T-helper 2 cell (primary cell): ENCODE measurements at places on chromosomes 16 and 17.

- DNase-seq, result no peak
Observed at GRCh38 chr17:32157225-32157624, 14.9 kb downstream of the RHOT1 start.

- DNase-seq, result no peak
Observed at GRCh38 chr16:16063683-16064082, 114.3 kb downstream of the ABCC1 start.

- DNase-seq, result no peak
Observed at GRCh38 chr17:45234641-45235415, 13.1 kb downstream of the FMNL1 start.

DNA sequence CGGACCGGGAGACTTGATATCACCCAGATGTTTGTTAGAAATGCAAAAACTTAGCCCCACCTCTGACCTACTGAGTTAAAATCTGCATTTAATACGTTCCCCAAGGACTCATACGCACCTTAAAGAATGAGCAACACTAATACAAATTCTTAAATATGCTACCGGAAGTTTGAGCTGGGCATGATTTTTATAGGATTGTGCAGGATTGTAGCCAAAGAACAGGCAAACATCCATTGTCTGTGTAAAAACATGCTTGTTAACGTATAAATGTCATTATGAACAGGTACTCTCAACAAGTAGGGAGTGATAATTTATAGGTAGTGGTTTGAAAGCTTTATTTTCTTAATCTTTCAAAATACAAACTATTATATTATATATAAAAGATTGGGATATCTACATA is 22.3 kb upstream of the COX10 start:
- no peak for DNase-seq

GRCh38 chr17:66813296-66813695 is 21.6 kb upstream of the CACNG5 start:
- no peak for DNase-seq

- no peak for DNase-seq
Observed at GRCh38 chr17:21113049-21113690, 13.6 kb upstream of the DHRS7B start.

GRCh38 chr16:26371349-26371869 is 679.6 kb downstream of the HS3ST4 start:
- DNase-seq, result no peak

DNA sequence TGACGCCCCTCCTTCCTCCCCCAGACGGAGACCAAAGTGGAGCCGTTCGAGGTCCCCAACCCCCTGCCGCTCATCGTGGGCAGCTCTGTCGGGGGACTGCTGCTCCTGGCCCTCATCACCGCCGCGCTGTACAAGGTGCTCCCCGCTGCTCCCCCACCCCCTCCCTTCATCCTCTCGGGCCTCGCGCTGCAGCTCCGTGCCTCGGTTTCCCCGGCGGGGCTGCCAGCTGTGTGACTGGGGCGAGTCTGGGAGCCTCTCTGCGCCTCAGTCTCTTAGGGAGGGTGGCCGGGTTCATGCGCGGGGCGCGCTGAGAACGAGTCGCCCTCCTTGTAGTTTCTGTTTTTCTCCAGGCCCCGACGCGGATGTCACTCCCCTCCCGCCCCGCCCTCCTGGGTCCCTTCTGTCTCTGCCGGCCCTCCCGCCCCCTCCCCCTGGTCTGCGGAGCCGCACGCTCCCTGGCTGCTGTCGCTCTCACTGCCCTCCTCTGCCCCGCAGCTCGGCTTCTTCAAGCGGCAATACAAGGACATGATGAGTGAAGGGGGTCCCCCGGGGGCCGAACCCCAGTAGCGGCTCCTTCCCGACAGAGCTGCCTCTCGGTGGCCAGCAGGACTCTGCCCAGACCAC is 23.7 kb upstream of the ITGAX start:
- no peak for DNase-seq

GRCh38 chr17:14471052-14471451 is 170.2 kb downstream of the HS3ST3B1 start:
- DNase-seq, result no peak

DNA sequence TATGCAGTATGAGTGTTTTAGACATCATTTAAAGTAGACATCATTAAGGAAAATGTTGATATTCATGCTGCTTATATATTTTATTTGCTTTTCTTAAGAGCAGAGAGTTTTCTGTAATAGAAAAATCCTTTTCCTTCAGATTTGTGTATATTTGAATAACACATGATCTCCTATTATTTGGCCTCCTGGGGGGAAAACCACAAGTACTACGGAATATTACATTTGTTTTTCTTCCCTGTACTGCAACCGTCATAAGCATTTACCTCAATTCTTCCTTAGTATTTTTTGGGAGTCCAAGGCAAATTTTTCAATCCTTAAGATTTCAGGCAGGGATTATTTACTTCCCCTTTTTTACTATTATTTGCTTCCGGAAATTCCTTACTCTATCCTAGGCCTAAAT is 6.0 kb downstream of the RSPRY1 start:
- DNase-seq, result no peak

GRCh38 chr16:77434530-77435271 is at the start of gene ADAMTS18:
Gene ADAMTS18 (minus strand): TSS chr16:77435034. CDS start chr16:77434695, 339 bp downstream.
- DNase-seq, result no peak

GRCh38 chr16:12896562-12896961 is 4.8 kb upstream of the SHISA9 start:
- DNase-seq, result no peak

- no peak for DNase-seq
Observed at GRCh38 chr17:3666516-3666915, 1.9 kb downstream of the TAX1BP3 start.

DNA sequence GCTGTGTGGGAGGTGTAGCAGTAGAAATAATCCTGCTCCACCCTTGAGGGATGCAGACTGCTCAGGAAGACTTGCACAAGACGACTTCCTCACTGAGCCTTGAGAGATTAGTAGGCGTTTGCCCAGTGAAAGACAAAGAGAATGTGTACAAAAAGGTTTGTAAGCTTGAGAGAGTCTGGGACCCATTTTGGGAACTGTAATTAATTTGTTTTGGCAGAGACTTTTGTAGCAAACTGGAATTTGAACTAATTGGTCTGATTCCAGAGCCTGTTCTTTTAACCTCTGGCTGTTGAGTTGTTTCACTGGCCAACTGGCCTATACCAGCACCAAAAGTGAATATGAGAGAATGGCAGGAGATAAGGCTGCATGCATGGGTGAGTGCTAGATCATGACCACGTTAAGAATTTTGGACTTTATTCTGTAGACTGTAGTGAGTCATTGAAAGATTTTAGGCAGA is 75.5 kb downstream of the AATF start:
- no peak for DNase-seq

DNA sequence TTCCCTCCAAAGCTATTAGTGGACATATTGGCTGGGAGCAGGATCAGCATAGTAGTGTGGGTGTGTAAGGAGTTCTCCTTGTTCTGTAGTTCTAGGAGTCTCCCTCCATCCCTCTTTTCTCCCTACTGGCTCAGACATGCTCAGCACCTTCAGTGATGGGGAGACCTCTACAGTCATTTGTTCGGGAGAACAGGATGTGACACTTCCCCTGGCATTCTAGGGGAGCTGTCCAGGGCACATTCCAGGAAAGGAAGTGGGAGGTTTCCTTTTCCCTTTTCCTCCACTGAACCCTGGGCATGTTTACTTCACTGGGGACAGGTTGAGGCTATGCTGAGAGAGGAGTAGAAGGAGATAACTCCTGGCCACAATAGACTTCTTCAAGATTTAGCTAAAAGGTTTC is 86.5 kb downstream of the MYH13 start:
- no peak for DNase-seq

DNA sequence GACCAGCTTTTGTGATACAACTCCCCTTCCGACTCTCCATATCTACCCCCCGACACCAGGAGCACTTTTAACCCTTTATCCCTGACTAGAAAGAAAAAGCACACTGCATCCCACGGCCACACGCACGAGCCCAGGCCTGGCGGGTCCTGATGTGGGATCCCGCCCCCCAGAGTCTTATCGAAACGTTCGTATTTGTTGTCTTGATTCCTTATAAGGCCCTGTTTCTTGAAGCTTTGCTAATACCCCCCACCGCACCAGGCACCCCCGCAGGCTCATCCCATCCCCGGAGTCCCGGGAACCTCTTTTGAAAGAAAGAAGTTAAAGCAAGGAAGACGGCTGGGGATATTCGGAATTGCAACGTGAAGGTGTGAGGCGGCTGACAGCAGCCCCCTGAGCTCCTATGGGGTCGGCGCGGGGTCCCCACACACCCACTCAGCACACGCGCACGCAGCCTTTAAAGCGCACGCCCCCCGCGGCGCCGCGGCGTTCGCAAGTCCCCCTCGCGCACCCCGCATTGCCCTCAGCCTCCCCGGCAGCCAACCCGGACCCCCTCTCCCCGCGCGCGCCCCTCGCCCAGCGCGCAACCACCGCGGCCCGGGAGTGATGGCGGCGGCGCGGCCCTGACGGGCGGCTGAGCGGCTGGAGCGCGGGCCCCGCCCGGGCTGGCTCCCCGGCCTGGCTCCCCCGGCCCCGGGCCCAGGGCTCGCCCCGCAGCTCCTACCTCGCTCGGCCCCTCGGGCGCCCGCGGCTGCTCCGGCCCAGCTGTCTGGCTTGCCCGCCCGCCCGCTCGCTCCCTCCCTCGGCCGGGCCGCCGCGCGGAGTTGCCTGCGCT is 448 bp downstream of the STAT5B start:
- DNase-seq, result peak; percentile 35

DNA sequence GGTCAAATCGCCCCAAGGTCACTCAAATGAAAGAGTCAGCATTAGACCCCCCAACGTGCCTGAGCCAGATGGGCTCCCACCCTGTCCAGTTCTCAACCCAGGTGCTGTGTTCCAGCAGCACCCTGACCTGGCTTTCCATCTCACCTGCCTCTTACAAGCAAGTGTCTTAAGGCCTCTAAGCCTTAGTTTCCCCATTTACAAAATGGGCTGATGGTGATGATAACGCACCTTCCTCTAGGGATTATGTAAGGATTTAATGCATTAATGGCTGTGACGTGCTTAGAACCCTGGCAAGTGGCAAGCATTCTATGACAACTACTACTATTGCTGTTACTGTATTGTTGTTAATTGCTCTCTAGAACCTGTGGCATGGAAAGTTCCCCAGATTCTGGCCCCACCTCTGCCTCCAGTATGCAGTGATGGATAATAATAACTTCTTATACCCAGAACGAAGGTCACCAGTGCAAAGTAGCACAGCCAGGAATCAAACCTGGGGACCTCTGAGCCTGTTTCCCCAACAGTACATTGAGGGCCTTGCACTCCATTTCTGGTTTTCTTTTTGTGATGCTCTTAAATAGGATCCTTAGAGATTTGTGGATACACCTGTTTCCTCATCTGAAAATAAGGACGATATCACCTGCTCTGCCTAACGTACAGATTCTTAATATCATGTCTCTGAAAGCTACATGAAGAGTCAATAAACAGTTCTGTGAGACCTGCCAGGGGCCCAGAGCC is 3.3 kb upstream of the SLC25A39 start:
- DNase-seq, result no peak

DNA sequence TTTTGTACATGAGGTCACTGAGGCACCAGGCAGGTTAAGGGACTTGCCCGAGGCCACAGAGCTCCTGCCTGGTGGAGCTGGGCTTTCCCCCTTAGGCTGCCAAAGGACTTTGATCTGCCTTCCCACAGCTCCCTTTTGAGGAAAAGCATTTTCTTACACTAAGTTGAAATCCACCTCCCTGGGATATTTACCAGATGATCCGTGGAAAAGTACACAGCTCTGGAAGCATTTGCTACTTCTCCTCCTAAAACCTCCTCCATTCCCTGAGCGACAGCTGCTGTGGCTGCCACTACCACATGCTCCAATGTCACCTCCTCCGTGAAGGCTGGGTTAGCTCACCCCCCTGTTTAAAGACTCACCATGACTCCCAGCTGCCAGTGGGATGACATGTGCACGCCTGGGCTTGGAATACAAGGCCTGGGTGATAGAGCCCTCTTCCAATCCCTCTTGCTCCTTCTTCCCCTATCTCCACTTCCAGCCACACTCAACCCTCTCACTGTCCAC is 1.2 kb upstream of the MPRIP start:
- DNase-seq, result no peak

DNA sequence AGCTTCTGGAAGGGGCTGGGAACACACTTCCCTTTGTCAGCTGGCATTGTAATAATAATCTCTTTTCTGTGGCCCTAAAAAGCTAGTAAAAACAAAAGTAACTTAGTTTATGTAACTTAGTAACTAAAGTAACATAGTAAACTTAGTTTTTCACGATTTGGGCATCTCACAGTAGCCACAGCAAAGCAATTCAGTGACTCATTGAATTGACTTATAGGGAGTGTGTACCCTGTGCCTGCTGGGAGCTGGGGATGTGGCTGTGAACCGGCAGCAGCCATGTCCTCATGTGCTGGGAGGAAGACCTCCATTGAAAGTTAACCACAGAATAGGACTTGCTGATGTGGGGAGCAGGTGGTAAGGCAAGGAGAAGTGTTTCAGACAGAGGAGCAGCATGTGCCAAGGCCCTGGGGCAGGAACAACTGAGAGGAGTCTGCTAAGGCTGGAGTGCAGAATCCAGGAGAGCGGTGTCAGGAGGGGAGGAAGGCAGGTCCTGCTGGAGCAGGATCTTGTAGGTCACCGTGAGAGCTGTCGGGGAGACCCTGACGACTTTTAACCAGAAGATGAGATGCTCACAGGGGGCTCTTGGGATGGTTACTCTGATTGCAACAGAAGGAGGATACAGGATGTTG is 112.8 kb downstream of the PLCG2 start:
- no peak for DNase-seq

GRCh38 chr17:71970312-71970711 is 150.5 kb upstream of the SOX9 start:
- DNase-seq, result no peak

GRCh38 chr16:59634004-59634579 is 900.0 kb upstream of the GOT2 start:
- no peak for DNase-seq

GRCh38 chr16:49489686-49490320 is 116.2 kb downstream of the C16orf78 start:
- DNase-seq, result no peak
